NCI-H1930 (cell line): ENCODE measurements at places on chromosomes 4 and X.
A peak's percentile ranks its signal among the peaks of the same experiment; 100 is the strongest.

GRCh38 chr4:5865896-5866599, 26.8 kb downstream of the CRMP1 start:
- no peak for DNase-seq

DNA sequence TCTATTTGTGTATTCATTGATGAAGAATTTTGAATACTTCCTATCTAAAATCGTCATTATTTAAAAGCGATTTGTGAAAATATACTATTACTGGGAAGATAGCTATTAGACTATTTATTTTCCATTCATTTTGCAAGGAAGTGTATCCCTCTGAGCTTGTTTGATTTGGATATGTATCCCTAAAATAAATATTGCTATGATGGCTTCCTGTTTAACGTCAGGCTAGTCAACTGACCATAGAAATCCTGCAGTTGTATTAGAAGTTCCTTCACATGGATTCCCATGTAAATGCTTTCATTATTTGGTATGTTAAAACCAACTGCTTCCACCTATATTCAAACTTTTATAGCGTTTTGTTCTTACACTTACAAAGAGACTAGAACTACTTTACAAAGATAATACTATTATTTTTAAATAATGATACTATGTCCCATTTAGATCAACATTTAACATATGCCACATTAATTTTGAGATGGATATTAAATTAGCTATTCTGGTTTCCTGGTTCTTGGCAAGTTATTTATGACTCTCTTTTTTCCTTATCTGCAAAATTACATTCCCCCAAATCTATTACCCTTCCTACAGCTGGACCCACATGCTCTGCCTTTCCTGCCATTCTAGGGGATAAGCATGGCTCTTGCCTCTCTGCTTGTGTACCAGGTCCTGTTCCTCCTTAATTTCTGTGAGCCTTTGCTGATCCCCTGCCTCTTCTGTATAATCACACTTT, 26.7 kb upstream of the PDE5A start:
- DNase-seq = no peak

DNA sequence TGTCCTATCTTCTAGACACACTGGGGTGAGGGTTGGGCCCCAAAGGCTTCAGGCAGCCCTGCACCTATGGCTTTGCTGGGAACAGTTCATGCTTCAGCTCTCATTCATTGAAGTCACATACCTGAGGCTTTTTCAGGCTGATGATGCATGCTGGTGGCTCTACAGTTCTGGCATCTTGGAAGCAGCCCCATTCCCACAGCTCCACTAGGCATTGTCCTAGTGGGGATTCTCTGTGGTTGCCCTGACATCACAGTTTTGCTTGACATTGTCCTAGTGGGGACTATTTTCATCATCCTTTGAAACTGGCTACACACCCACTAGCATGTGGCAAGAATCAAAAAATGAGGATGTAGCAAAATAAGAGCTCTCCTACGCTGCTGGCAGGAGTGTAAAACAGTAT, 37.7 kb upstream of the C4orf17 start:
- DNase-seq = no peak

GRCh38 chr4:153275380-153276276, 68.9 kb upstream of the MND1 start:
- no peak for DNase-seq

DNA sequence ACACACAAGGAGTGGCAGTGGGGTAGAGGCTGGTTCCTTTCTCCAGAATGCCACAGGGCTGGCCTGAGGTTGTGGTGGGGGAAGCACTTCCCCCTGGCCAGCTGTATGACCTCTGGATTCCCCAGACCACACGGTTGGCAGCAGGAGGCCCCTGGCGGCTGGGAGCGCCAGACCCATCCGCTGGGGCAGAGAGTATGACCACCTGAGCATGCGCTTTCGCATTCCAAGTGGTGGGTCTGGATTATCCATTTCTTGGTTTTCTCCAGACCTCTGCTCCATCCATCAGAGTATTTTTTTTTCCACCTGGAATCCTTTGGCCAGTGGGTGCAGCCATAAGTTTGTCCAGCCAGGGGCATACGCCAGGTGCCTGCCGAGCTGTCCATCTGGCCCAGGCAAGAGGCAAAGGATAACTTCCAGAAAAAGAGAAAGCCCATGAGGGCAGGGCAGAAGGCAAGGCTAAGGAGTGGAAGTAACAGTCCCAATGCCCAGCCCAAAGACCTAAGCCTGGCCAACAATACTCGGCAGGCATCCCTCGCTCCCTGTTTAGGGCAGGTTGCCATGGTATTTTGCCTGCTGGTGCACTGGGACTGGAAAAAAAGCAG, 39.3 kb downstream of the NHSL2 start:
- no peak for DNase-seq

DNA sequence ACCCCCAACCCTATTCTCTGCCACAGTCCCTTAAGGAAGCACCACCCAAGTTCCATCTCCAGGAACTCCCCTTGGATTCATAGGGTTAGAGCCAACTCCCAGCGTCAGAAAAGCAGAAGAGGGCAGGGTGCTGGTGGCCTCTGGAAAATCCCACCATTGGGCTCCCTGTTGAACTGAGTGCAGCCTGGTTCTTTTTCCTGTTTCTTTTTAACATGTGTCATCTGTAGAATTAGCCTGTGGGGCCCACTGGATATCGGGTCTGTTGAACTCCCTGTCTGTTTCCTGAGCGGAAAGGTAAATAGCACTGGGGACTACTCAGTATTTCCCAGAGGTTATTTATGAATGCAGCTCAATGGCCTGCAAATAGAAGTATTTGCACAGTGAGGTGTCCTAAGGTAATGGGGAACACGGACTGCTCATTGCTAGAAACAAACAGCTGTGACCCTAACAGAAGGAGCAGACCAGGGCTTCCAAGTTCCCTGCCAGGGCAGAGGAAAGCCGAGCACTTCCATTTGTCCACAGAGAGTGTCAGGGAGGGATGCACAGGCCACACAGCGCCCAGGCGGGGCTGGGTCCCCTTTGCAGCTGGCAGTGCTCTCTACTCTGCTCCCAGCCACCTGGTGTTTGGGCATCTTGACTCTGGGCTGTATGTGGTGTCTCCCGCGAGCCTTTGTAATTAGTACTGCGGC, 102.6 kb downstream of the FHDC1 start:
- DNase-seq = peak; percentile 7

DNA sequence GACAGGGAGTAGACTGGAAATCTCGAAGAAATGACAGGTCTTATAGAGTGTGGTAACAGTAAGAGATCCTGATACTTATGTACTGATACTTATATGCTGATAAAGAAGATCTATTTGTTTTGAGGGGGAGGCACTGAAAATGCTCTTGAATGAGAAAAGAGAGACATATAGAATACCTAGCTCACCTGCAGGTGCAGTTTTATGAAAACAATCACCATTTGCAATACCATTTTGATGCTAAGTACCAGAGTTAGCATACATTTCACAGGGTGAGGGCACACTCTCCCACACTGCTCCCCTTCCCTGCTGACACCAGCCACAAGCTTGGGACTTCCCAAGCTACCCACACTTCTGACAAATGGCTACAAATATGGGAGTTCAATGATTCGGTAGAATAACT, 1490.1 kb upstream of the IGFBP7 start:
- no peak for DNase-seq

- no peak for DNase-seq
These were observed 5.0 kb upstream of the PSAPL1 start for GRCh38 chr4:7439699-7440098.

- no peak for DNase-seq
These were observed 62.5 kb downstream of the CD40LG start for GRCh38 chrX:136710325-136710951.

DNA sequence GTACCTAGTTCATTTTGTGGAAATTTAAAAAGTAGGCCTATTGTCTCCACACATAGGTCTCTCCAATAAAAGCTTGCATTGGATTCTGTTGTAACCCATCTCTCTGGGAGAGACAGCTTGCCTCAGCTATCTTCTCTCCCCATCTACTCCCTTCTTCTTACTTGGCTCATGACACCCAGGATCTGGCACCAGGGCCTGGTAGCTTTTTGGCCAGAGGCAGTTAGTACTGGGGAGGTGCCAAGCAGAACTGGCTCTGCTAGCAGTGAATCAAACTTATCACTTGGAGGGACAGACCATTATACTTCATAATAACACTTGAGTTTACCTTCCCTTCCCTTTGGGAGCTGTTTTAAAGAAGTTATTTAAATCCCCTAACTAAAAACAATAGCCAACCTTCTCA, 31.8 kb downstream of the PLAC1 start:
- no peak for DNase-seq

GRCh38 chr4:16035843-16036242, 48.0 kb downstream of the PROM1 start:
- no peak for DNase-seq

DNA sequence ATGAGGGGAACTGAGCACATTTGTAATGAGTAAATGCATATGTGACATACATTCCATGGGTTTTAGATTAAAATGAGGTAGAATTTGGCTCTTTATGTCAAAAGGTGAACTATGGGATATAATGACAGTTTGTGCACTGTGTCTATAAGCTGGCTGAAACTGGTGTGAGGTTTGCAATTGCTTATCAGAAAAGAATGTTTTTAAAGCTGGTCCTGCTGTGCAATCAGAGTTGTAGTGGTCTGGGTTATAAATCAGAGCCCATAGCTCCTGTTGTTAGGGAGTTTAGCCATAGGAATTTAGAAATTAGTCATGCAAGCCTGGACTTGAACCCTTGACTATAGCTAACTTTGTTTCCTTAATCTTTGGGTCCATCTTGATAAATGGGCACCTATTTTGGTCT, 23.1 kb upstream of the GATB start:
- no peak for DNase-seq

DNA sequence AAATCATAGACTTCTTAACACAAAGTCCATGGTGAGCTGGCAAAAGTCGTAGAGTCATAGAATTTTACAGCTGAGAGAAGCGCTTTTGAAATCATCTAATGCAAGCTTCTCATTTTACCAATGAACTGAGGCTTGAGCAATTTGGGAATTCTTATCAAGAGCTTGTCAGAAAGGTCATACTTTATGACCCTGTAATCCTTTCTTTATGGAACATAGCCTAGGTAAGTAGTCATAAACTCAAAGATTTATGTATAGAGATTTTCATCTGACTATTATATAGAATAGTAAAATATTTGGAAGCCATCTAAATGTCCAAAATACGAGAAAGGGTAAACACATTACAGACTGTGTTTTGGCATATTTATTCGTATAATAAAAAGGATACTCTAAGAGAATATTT, 563.5 kb downstream of the PCDH7 start:
- no peak for DNase-seq

- no peak for DNase-seq
These were observed 3.3 kb downstream of the MYL5 start for GRCh38 chr4:677431-678293.

GRCh38 chrX:48002319-48002718, 1.5 kb downstream of the ZNF182 start:
- DNase-seq = no peak

- DNase-seq = no peak
These were observed 41.9 kb downstream of the AMOT start for GRCh38 chrX:112798736-112799135.

DNA sequence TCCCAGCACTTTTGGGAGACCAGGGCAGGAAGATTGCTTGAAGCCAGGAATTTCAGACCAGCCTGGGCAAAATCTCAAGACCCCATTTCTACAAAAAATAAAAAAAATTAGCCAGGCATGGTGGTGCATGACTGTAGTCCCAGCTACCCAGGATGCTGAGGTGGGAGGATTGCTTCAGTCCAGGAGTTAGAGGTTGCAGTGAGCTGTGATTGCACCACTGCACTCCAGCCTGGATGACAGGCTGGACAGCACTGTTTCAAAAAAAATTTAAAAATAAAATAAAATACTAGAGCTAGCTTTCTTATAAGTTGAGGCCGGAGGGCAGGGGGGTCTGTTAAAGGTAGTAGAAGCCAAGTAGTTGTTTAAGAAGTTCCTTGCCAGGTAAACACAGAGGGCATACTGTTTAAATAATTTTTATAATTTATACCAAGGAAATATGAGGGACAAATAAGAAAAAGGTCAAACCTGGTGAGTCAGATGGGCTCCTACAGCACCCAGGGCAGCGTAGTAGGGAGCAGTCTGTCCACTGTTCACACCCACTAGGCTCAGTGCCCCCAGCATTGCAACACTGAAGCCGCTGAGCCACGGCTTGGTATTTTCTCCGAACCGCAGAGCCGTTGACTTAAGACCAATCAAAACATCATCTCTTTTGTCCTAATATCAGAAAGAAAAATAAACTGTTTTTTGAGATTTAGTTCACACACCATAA, 17.3 kb downstream of the COQ2 start:
- no peak for DNase-seq

DNA sequence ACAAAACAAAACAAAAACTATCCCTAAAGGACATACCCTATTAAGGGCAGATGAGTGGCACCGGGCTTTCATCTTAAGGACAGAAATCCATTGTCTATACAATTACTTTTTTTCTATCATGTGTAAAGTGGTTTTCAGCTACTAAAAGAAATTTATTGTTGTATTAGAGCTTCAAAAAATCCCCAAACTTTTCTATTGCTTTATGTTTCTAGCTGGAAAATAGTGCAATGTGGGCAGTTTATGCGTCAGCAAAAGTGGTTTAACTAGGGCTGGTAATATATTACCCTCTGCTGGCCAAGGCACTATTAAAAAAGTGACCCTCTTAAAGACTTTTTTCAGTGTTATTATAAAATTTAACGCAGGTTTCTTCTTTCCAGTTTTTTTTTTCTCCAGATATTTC, 15.5 kb upstream of the GPR82 start:
- DNase-seq = no peak

GRCh38 chr4:53026233-53026632, 164.1 kb downstream of the RASL11B start:
- no peak for DNase-seq

GRCh38 chrX:3461397-3462165, 115.1 kb upstream of the MXRA5 start:
- no peak for DNase-seq
